ENCODE measurements at places on chromosomes 2 and 18.

DNA sequence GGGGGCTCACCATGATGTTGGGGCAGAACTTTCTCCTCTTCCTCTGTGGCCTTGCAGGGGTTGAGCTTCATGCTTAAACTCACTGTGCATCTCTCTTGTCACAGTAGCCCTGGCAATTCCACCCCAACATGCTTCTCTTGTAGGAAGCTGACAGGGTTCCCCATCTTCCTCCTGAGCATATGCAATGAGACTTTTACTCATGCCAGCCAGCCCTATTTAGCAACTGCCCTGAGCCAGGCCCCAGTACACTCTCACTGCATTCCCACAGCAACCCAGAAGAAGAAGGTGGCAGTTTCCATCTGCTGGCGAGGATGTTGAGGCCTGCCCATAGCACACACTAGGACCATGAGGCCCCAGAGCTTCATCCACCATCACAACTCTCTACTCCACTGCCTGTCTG, 72.2 kb upstream of the TEX51 start:
- no peak for DNase-seq

- DNase-seq, result no peak
These were observed 174.3 kb downstream of the FAM210A start for GRCh38 chr18:13551841-13552733.

DNA sequence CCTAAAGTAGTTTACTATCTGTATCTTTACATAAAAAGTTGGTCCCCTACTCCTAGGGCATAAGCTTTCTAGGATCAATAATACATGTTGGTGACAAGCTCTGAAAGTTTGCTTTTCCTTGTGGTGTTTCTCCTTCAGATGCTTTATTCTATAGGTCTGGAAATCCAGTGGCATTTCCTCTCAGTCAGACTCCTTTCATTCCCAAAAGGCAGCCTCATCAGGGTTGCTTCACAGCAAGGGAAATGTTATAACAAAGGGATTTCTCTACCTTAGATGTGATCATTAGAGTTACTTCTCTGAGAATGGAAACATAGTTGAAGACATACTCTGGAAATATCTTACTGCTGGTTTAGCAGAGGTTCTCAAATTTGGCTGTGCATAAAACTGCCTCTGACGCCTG, 1072.4 kb upstream of the ZEB2 start:
- DNase-seq, result peak; percentile 38

- no peak for DNase-seq
These were observed 12.2 kb downstream of the PKDCC start for GRCh38 chr2:42060028-42060427.

DNA sequence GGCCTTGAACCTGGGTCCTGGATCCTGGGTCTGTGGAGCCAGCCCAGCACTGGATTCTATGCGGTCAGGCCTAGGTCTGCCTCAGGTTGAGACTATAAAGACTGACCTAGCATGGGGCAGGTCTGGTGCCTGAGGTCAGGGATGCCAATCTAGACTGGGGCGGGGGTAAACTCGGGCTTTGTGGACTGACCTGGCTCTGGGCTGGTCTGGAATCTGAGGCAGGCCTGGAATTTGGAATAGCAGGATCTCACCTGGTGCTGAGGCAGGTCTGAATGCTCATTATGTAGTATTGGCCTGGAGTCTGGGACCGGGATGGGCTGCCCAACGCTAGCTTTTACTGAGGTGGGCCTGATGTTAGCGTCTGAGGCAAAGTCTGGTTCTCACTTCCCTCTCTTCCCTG, 256.0 kb downstream of the KIAA1328 start:
- no peak for DNase-seq

- DNase-seq, result no peak
These were observed 62.5 kb downstream of the FAM228A start for GRCh38 chr2:24237313-24237712.

DNA sequence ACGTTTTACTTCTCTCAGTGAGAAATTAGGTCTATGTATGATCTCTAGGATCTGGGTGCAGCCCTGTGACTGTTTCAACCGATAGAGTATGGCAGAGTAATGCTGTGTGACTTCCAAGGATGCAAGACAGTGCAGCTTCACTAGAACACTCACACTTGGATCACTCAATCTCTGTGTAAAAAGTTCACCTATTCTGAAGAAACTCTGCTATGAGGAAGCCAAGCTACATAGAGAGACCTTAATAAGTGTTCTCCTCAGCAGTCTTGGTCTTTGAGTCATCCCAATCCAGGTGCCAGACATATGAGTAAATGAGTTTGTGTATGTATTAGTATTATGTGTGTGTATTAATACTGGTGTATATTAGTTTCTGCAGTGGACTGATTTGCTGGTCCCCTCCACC, 335.0 kb downstream of the NR4A2 start:
- DNase-seq, result peak; percentile 4
